ENCODE measurements at places on chromosomes 4 and X.
A peak's percentile ranks its signal among the peaks of the same experiment; 100 is the strongest.

GRCh38 chr4:61443813-61444510, 243.8 kb downstream of the ADGRL3 start:
- no peak for DNase-seq

DNA sequence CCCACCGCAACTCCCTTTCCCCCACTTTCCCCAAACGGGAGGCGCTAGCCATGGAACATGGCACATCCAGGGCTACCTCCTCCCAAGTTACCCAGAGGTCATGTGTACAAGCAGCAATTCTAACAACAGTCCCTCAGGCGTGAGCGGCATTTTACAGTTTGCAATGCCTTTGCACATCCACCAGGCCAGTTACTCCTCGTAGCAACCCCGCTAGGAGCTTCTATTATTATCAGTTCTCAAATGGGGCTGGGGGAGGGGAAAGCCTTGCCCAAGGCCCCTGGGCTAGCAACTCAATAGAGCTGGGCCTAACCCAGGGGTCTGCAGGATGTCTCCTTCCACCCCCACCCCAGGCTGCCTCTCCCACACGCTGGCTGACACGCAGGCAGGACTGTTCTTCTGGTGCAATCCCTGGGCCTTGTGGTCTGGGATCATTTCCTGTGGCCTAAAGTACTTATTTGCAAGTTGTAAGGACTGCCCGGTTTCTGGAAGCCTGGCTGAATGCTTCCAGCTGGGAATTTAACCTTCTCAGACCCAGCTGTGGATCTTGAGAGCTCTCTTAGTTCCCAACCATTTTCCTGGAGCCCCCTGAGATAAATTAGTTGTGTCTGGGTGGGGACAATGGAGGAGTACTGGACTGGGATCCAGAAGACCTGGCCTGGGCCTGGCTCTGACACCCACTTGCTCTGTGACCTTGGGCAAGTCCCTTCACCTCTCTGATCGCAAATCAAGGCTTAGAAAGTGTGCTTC, 27.7 kb downstream of the PJA1 start:
- no peak for DNase-seq

GRCh38 chr4:78671903-78672815, 104.0 kb upstream of the BMP2K start:
- DNase-seq: no peak

- DNase-seq: no peak
Observed at GRCh38 chr4:151783867-151784266, 23.1 kb upstream of the GATB start.

DNA sequence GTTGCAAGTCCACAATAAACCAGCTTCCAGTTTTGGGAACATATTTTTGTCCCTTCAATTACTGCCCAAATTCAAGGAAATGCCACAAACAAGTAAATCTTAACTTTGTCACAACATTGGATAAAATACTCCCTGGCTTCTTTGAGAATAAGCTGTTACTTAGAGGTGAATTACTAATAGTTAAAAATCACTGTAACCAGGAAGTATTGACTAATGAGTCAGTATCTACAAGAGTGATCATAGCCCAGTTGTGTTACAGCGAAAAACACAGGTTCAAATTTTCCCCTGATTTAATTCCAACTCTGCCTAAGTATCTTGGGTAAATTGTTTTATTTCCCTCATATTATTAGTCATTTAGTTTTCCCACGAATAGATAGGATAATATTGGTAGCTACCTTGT, 291.2 kb upstream of the PPARGC1A start:
- no peak for DNase-seq

DNA sequence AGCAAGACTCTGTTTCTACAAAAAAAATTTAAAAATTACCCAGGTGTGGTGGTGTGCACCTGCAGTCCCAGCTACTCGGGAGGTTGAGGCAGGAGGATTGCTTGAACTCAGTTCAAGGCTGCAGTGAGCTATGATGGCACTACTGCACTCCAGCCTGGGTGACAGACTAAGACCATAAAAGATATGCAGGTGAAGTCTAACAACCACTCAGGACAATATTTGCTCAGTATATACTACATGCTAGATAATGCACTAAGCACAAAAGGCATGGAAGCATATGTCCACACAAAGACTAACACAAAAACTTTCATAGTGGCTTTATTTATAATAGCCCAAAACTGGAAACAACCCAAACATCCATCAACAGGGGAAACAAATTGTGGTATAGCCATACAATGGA, 57.7 kb upstream of the TXK start:
- DNase-seq: no peak

DNA sequence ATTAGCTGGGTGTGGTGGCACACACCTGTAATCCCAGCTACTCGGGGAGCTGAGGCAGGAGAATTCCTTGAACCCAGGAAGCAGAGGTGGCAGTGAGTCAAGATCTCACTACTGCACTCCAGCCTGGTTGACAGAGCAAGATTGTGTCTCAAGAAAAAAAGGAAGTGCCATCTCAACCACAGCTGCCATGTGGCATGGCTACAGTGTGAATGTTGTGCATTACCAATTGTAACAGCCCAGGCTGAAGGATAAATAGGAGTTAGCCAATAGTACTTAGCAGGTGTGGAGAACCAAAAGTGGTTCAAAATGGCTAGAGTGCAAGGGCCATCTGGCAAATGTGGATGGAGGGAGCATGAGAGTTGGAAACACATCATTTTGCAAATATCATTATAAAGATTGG, 28.9 kb downstream of the SLC25A5 start:
- no peak for DNase-seq

- no peak for DNase-seq
Observed at GRCh38 chr4:139568206-139568955, 12.4 kb upstream of the SETD7 start.

DNA sequence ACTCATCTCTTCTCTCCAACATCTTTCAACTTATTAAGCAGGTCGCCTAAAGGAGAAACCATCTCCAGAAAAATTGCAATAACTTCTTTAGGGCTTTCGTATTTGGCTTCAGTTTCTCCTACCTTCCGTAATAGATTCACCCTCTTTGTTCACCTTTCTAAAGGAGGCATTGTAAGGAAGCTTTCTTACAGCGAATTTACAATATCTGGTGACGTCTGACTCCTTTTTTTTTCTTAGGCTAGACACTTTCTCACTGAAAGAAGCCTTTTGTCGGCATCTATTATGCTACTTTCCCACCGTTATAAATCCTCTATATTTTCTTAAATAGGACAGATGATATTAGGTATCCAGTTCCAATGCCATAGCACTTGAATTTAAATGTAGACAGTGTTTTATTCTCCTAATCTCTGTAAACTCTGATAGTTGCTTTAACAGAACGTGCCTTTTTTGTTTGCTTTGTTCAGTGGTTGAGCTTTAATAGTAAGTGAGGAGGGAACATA, 302.4 kb downstream of the IL1RAPL1 start:
- no peak for DNase-seq

GRCh38 chr4:147425019-147425418, 55.9 kb upstream of the EDNRA start:
- no peak for DNase-seq

- DNase-seq: no peak
Observed at GRCh38 chrX:95290455-95290854, 1394.2 kb upstream of the DIAPH2 start.

DNA sequence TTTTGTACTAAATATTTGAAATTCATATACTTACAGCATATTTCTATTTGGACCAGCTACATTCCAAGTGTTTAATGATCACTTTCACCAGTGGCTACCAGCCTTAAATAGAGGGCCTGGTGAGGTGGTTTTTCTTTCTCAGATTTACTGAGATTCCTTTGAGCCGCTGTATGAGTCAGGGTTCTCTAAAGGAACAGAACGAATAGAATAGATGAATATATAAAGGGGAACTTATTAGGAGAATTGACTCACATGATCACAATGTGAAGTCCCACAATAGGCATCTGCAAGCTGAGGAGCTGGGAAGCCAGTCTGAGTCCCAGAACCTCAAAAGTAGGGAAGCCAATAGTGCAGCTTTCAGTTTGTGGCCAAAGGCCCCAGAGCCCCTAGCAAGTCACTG, 146.2 kb upstream of the TLL1 start:
- no peak for DNase-seq

DNA sequence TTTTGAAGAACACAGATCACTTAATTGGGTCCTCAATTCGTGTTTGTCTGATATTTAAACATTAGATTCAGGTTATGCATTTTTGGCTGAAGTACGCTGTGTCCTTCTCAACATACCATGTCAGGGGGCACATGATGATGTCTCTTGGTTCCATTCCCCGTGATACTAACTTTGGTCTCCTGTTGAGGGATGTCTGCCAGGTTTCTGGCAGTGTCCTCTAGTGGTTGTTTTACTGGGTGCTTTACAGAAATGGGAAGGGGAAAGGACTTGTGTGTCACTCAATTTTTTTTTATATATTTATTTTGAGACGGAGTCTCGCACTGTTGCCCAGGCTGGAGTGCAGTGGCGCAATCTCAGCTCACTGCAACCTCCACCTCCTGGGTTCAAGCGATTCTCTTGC, 58.2 kb downstream of the WWC2 start:
- no peak for DNase-seq

GRCh38 chrX:53379747-53380146, 42.7 kb downstream of the SMC1A start:
- no peak for DNase-seq

GRCh38 chr4:25154594-25155265, 5.5 kb downstream of the SEPSECS start:
- no peak for DNase-seq

GRCh38 chrX:133674726-133675470, 259.6 kb upstream of the GPC4 start:
- DNase-seq: no peak

- no peak for DNase-seq
Observed at GRCh38 chr4:37860266-37860665, 30.6 kb upstream of the TBC1D1 start.

DNA sequence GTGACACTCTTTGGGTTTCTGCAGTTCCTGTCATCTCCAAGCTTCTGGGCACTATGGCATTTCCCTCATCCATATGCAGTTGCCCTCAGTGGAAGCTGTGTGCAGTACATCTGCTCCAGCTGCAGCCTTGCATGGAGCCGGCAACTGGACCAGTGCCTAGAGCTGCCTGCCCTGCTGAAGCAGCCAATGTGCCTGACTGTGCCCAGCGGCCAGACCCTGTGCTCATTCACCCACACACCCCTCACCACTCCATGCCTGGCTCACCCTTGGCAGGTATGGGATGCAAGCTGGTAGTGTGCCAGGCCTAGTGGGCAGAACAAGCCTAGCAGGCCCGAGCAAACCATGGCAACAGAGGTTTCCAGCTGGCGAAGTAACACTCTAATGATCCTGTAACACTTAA, 370.8 kb downstream of the FSTL5 start:
- no peak for DNase-seq

GRCh38 chr4:162392946-162393345, 229.1 kb upstream of the FSTL5 start:
- no peak for DNase-seq

GRCh38 chrX:13752141-13752540, 17.6 kb downstream of the OFD1 start:
- DNase-seq: no peak

DNA sequence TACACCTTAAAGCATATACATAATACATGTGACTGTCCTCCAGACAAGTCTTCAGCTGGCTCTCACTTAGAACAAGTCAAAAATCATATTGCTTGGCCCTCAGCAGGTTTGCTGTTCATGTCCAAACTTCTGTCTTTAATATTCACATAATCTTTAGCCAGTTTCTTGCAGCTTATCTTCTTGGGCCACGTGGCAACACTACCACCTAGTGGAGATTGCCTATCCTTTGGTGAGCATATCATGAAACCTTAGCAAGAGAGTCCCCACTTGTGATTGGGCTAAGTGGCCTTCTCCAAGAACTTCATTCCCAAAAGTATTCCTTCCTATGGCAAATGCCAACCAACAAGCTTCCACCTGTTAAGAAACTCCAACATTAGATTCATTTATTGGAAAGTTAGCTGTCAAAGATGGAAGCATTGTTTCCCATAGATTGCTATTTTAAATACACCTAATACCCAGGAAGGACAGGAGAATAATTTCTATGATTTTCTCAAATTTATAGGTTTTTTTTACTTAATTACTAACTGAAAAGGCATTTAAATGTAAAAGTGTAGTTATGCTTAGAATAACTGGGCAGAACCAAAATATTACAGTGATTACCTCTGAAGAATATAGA, 231.9 kb upstream of the INTU start:
- no peak for DNase-seq

- DNase-seq: no peak
Observed at GRCh38 chr4:125704726-125705125, 390.0 kb downstream of the FAT4 start.

GRCh38 chr4:142549726-142550463, 296.2 kb downstream of the INPP4B start:
- no peak for DNase-seq

DNA sequence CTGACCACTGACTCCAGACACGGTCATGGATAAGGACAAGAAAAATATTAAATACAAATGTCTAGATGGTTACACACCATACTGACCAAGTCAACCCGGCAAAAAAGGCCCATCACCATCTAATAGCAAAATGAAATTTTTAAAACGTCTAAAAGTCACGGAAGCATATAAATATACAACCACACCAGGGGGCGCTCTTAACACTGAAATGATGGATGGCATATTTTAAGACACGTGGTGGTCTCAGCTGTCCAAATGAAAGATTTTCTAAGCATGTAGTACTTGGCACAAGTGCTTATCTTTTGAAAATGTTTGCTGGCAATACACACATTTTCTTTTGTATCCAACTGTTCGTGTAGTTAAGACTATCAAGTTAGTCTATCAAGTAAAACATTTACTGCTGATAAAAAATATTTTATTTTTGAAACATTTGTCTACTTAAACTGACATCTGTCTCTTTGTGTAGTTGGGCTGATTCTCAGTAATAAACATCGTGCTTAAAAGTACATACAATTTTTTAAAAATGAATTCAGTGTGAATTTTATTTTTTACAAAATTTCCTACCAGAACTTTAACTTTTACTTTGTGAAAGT, 64.6 kb downstream of the COX7B2 start:
- peak; percentile 0 for DNase-seq

- no peak for DNase-seq
Observed at GRCh38 chrX:128504496-128504895, 452.3 kb upstream of the ACTRT1 start.

DNA sequence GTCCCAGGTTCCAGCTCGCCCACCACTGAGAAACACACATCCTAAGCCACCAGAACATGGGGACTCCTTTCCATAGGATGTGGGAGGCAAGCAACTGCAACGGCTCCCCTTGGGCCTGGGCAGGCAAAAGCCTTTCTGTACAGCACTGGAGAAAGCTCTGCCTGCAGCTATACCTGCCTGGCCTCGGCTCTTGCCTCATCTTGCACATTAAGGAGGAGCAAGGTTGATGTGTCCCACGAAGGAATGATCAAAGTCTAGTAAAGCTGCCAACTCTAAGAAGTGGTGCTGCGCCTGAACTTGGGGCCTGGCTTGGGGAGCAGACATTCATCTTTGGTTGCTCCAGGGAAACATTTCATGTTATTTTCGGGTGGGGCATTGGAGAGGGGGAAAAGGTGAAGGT, 19.6 kb downstream of the CCNG2 start:
- no peak for DNase-seq

- peak; percentile 13 for DNase-seq
Observed at GRCh38 chr4:15963001-15963451, at the start of gene FGFBP2. Gene FGFBP2, minus strand, starts transcription at chr4:15963175. Its CDS starts 46 bp downstream, at chr4:15963129.

DNA sequence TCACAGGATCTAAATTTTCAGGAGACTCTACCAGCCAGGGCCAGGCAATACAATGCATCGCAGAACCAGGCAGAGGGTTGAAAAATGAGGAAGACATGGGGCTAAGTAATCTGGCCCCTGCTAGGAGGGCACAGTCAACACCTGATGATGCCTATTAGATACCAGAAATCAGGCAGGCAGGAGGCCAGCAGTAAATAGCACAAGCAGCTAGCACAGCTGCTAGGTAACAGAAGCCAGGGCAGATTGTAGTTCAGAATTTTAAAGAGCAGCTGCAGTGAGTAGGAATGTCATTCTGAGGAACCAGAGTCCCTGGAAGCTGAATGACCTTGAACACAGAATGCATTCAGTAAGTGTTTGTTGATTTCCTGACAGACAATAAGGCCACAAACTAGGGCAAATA, 38.8 kb upstream of the TRPC5OS start:
- DNase-seq: no peak
